NCI-H1436 (cell line): ENCODE measurements at places on chromosomes 4 and X.
A peak's percentile ranks its signal among the peaks of the same experiment; 100 is the strongest.

DNA sequence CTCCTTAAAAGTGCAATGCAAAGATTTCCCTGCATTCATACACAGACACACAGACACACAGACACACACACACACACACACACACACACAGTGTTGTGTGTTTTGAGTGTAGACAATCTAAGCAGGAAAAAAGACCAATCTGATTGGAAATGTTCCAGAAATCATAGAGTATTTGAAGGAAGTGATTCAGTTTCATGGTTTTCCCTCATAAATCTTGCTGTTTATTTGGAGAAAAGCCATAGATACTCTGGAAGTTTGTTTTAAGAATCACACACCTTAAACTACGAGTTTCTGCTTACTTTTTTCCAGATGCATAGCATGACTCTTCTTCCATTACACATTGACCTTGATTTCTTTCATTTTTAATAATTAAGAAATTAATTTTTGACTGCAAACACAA is 298.5 kb upstream of the BMP3 start:
- no peak for DNase-seq

DNA sequence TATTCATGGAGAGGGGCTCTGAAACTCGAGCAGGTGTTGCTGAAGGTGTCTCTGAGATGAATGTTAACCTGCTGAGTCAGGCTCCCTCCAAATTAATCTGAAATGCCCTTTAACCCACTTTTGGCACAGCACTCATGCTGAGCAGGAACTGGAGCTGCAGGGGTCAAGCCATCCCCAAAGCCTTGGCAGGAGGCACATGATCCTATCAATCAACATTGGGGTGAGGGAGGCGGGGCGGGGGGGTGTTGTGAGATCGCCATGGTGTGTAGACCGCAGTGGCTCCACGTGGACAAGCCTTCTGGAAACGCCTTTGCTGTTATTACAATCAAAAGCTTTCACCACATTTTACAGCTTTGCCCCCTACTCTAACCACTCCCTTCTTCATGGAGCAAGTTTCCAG is 16.5 kb downstream of the ENPP6 start:
- DNase-seq, result no peak

DNA sequence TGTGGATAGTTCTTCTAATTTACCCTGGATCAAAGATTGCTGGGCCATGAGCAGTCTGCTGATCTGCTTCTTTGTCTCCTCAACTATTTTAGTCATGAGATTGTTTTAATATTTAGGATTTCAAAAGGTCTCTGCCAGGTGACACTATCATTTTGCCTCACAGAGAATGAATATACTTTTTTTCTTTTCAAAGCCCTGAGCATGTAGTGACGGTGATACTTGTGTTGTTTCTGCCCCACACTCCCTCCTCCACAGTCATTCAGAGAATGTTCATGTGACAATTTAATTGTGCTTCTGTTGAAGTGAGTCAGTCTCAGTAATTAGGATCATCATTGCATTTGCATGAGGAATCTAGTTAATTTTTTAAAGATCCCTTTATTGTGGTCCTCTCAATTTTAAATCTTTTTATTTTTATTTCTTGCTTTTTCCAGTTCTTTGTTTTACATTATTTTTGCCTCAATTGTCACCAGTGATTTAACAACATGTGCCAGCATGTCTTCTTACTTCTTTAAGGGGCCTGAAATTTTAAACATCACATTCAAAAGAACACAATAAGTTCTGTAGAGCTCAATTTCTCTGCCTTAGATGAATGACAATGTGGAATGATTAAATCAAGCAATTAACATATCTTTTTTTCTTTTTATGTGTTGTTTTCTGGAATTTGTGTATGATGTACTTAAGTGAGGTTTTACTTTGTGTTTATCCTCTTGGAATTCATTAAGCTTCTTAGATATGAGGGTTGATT is 12.3 kb downstream of the MMRN1 start:
- DNase-seq, result peak; percentile 25

DNA sequence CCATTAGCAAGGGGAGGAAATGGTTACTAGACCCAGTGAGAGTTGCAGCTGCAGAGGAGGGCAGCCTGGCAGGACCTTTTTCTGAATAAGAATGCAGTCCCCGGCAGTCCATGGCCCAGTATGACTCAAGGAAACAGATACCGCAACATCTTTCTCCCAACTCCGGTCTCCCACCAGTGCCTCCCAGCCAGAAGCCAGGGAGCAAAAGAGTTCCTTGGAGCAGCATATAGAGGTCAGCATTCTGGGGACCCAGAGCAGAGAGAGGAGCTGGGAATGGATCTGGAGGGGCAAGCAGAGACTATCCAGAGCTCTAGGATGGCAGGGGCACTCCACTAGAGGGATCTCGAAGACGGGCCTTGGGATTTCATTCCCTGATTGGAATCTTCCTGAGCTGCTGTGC is 339.2 kb upstream of the AADAT start:
- no peak for DNase-seq

DNA sequence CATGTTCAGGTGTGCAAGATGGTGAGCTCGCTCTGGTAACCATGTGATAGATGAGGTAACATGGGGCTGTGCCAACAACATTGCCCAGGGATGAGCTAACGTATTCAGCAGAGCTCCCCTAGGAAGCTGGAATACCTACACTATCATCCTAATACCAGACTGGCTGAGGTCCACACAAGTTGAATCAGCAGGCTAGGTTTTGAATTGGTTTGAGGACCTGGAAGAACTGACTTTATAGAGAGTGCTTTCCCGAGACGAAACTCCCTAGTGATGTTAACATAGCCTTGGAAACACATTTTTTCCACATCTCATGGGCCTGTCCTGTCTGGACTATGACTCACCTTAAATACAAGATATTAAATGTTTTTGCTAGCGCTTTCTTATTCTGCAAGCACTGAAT is 56.7 kb downstream of the IGFBP7 start:
- DNase-seq, result no peak

- no peak for DNase-seq
These were observed 52.4 kb upstream of the NDP start for GRCh38 chrX:44025555-44025954.

- DNase-seq, result no peak
These were observed 80.7 kb upstream of the GPM6B start for GRCh38 chrX:13897566-13897965.

- DNase-seq, result no peak
These were observed 34.1 kb downstream of the HTRA3 start for GRCh38 chr4:8303485-8304281.

- DNase-seq, result no peak
These were observed 121.6 kb upstream of the FAT1 start for GRCh38 chr4:186845137-186845842.

DNA sequence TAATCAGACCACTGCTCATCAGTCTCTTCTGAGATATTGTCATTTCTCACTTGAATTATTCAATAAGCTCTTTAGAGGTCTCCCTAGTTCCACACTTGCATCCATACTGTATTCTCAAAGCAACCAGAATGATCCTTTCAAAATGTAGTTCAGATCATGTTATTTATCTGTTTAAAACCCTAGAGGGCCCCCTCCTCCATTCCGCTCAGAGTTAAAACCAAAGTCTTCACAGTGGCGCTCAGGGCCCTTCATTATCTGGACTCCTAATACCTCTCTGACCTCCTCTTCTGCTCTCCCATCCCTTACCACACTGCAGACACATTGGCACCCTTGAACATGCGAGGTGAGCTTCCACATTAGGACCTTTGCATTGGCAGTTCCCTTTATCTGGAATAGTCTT is 32.7 kb upstream of the HPGDS start:
- no peak for DNase-seq

DNA sequence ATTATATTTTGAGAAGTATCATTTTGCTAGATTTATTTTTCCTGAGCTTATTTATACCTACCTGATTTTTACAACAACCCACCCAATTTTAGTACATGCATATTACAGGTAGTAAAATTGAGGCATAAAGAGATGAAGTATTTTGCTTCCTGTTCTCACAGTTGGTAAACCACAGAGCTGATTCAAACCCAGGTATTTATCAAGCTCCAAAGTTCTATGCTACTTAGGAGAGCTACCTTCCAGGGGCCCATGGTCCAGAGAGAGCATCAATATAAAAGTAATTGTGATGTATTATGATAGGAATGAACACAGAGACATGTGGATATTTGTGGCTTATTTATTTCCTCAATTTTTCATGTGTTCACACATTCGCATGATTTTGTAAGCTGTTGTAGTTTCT is 20.2 kb upstream of the GBA3 start:
- no peak for DNase-seq

DNA sequence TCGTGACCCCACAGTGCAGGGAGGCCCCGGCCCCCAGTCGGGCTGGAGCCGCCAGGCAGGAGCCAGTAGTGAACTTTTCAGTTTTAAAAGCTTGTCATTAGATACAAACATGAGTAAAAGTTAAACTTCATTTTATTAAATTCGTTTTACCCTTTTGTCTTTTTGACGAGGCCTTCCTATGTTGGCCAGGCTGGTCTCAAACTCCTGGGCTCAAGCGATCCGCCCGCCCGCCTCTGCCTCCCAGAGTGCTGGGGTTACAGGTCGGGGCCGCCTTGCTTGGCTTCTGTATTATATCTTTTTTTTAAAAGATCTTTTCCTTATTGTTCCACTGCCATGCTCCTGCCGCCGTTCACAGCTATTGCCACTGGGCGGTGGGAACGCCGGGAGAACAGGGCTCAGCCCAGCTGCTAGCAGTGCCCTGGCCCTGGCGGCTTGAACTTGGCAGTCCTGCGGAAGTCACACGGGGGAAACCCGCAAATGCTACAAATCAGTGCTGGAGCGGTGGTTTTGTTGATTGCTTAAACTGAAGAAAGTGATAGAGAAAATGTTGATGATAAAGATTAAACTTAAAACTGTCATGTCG is 968 bp upstream of the NELFA start:
- DNase-seq, result peak; percentile 39

DNA sequence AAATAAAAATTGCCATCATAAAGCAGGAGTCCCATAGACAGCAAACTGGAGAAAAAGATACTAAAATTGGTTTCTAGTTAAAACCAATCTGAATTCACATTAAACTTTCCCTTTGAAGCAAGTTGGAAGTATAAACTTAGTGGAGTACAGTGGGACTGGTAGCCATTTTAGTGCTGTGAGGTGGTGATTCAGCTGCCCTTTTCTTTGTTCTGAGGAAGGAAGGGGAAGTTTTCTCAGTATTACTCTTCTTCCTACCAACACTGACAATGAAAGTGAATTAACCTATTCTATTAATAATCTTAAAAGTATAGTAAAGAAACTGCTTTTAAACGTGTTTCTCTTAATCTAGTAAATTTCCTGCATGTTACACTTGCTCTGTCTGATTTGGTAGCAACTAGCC is 36.7 kb downstream of the SLC9A6 start:
- DNase-seq, result no peak

GRCh38 chr4:40316333-40316781 is 18.8 kb upstream of the CHRNA9 start:
- DNase-seq, result no peak

DNA sequence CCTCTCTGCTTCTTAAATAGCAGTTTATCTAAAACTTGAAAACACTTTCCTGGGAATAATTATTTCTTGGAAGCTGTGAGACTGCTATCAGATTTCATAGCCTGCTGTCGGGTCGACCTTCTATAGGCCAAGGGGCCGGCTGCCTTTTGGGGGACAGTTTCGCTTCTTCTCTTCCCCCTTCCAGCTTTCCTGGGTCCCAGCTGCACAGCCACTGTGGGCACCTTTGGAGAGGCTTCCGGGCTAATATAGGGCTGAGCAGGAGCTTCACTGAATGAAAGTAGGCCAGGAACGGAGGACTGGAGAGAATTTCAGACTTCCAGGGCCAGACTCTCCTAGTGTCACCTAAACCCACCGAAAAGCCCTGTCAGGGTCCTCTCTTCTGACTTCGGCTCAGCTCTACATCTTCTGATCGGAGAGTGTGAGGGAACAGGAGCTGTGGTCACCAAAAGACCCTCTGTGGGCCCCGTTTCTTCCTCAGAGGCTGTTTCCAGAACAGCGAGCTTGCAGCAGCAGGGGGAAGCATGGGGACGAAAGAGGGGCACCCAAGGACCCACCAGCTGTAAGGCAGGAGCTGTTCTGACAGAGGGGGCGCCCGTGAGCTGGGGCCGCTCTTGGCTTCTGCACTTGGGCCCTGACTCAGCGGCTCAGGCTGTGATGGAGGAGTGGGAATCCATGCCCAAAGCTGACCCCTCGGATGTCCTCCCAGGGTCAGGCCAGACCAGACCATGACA is 620.6 kb downstream of the BCOR start:
- DNase-seq, result no peak

- no peak for DNase-seq
These were observed 26.4 kb downstream of the WFS1 start for GRCh38 chr4:6296026-6296425.

DNA sequence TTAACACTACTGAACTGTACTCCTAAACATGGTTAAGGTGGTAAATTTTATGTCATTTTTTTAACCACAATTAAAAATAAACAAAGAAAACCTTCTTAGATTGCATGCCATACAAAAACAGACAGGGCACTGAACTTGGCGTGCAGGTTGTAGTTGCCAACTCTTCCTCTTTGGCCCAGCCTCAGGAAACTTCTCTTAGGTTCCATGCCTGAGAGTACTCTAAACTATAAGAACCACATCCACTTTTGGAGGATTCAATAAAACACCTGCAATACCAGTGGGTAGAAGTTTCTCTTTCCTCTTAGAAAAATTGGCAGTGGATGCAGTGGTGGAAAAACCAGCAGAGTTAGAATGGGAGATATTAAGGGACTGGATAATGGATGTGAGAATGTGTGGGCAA is 103.4 kb downstream of the LUZP4 start:
- DNase-seq, result no peak

GRCh38 chrX:147478899-147479298 is 432.8 kb upstream of the FMR1 start:
- DNase-seq, result no peak

GRCh38 chr4:6953751-6954380 is 44.2 kb downstream of the TBC1D14 start:
- no peak for DNase-seq

GRCh38 chr4:140968371-140968770 is 164.9 kb downstream of the RNF150 start:
- DNase-seq, result no peak

DNA sequence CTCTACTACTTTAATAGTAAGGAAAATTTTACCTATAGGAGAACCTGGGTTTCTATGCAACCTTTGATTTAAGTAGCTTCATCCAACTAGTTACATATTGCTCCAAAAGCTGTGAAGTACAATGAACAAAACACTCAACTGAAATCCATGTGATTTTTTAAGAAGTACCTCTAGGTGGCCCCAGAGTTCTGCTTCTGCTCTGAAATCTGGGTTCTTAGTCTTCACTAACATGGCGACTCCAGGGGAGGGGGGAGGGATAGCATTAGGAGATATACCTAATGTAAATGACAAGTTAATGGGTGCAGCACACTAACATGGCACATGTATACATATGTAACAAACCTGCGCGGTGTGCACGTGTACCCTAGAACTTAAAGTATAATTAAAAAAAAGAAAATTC is 73.4 kb upstream of the MAGEB2 start:
- no peak for DNase-seq

DNA sequence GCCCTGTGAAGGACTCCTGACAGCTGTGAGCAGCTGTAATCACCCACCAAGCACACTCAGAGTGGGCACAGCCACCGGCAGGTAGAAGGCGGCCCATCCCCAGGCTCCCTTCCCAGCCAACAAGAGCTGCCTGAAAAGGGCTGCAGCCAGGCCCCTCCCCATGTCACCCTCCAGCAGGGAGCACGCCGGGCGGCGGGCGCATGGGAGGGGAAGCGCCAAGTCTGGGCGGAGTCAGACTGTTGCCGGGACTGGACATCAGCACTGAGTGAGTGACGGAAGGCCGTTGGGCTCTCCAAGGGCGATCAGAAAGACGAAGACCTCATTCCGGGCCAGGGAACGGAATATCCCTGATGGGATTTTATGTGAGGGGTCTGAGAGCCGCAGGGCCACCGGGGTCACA is 82.1 kb downstream of the PPP2R2C start:
- no peak for DNase-seq

- no peak for DNase-seq
These were observed 11.7 kb upstream of the PRPS2 start for GRCh38 chrX:12779534-12779933.
